ENCODE measurements at places on chromosomes 16 and 17.

GRCh38 chr16:80580109-80580832 is 39.5 kb downstream of the DYNLRB2 start:
- peaks cover 63% of the 10 kb centered on the region for H3K4me1 ChIP-seq
- no peaks in the 10 kb centered on the region for H3K27me3 ChIP-seq
- peak overlapping the region; percentile 98 for H3K27ac ChIP-seq
- H3K36me3 ChIP-seq, result peaks cover 29% of the 10 kb centered on the region
- peak overlapping the region; percentile 73 for H3K4me3 ChIP-seq

- no peaks in the 10 kb centered on the region for H3K27me3 ChIP-seq
- DNase-seq, result no peak
- peak overlapping the region; percentile 88 for H3K27ac ChIP-seq
- peaks cover 22% of the 10 kb centered on the region for H3K36me3 ChIP-seq
- peaks cover 69% of the 10 kb centered on the region for H3K4me1 ChIP-seq
Observed at GRCh38 chr17:35079547-35080423, 16.3 kb upstream of the RFFL start.

DNA sequence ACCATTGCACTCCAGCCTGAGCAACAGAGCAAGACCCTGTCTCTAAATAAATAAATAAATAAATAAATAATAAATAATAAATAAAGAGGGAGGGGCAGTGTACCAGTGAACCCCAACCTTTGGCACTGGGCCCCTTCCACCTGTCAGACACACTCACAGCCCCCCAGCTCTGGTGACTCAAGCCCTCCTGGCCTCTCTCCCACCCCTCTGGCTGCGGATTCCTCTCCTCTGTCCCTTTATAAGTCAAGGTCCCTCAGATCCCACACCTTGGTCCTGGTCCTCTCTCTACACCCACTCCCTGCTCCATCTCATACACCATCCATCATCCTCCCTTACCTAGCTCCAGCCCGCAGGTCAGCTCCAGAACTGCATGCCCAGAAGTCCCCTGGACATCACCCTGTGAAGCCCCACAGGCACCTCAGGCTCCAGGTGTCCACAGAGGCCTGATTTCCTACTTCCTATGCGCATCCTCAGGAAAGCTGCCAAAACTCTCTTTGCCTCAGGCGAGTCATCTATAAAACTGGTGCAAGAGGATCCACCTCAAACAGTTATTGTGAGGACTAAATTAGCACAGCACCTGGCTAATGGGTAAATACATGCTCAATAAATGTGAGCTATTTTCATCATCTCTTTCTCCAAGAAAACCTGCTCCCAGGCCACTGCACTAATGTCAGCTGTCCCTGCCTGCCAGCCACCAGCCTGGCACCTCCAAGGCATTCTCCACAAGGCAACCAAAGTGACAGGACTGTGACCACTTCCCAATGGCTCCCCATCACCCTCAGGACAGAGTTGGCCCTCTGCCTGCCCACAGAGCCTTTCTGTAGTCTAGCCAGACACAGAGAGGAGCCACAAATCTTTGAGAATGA is 46.8 kb downstream of the BEAN1 start:
- DNase-seq, result no peak
- no peak overlapping the region for H3K4me3 ChIP-seq
- peak overlapping the region; percentile 58 for H3K27ac ChIP-seq
- peaks cover 44% of the 10 kb centered on the region for H3K4me1 ChIP-seq

- H3K36me3 ChIP-seq, result peaks cover 2% of the 10 kb centered on the region
- H3K4me3 ChIP-seq, result no peak overlapping the region
- peak overlapping the region; percentile 62 for H3K27ac ChIP-seq
- H3K27me3 ChIP-seq, result no peaks in the 10 kb centered on the region
- DNase-seq, result no peak
Observed at GRCh38 chr16:89504091-89504490, 4.1 kb upstream of the SPG7 start.

GRCh38 chr16:87602821-87603683 is 744 bp downstream of the JPH3 start:
- peaks cover 8% of the 10 kb centered on the region for H3K4me1 ChIP-seq
- DNase-seq, result no peak

DNA sequence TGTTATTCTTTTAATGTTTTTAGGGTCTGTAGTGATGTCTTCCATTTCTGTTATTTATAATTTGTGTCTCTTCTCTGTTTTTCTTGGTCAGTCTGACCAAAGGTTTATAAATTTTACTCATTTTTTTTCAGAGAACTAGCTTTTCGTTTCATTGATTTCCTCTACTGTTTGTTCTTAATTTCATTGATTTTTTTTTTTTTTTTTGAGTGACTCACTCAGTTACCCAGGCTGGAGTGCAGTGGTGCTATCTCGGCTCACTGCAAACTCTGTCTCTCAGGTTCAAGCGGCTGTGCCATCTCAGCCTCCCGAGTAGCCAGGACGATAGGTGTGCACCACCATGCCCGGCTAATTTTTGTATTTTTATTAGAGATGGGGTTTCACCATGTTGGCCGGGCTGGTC is 12.6 kb upstream of the UBTF start:
- peaks cover 8% of the 10 kb centered on the region for H3K4me1 ChIP-seq
- no peak for DNase-seq
- H3K27ac ChIP-seq, result no peak overlapping the region
- H3K36me3 ChIP-seq, result no peaks in the 10 kb centered on the region
- peaks cover 13% of the 10 kb centered on the region for H3K27me3 ChIP-seq

DNA sequence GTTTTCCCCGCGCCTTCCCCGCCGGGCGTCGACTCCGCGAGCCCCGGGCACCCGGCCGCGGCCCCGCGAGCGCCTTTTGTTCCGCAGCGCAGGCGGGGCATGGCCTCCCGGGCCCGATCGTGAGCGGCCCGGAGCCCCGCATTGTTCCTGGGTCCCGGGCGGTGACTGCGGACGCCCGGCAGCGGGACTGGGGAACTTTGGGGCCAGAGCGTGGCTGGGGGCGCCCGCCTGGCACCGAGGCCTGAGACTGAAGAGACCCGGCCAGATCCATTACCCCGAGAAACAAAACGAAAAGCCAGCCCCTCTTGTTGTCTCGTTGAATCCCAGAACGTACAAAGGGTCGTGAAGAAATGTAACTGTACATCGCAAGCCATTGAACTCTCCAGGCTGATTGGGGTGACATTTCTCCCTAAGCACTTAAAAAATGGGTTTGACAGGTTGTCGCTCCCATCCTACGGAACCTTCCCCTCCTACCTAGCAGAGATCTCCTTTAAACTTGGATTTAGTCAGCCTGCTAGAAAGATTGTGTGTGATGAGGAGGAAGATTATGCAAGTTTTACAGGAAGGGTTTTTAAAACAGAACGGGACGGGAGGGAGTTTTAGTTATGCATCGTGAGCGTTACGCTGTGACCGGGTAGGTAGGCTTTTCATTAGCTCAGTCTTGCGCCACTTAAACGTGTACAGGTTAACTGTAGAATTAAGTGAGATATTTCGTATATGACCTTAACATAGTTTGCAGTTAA is 825 bp downstream of the METTL9 start:
- no peaks in the 10 kb centered on the region for H3K27me3 ChIP-seq
- DNase-seq, result peak; percentile 30
- H3K4me3 ChIP-seq, result peak overlapping the region; percentile 79
- peak overlapping the region; percentile 90 for H3K27ac ChIP-seq
- H3K4me1 ChIP-seq, result peaks cover 57% of the 10 kb centered on the region
- H3K36me3 ChIP-seq, result peaks cover 10% of the 10 kb centered on the region

DNA sequence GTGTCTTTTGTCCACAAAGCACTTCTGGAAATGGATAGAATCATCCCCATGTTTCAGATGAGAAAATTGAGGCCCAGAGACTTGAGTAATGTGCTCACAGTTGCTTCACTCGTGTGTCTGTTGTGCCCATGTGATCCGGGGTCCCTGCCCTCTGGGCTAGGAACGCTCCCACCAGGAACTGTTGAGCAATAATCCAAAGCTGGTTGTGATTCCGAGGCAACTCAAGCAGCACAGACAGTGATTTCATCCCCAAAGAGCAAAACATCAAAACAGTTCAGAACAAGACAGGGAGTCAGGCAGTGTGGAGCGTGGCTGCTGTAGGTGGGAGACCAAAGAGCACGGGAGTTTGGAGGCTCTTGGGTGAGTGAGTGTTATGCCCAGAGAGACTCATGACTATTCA is 205.0 kb upstream of the ASIC2 start:
- no peaks in the 10 kb centered on the region for H3K36me3 ChIP-seq
- no peak overlapping the region for H3K4me3 ChIP-seq
- H3K27me3 ChIP-seq, result peaks cover 2% of the 10 kb centered on the region
- no peak for DNase-seq
- no peaks in the 10 kb centered on the region for H3K4me1 ChIP-seq

- peaks cover 17% of the 10 kb centered on the region for H3K27me3 ChIP-seq
- H3K4me3 ChIP-seq, result no peak overlapping the region
- no peak for DNase-seq
- no peak overlapping the region for H3K27ac ChIP-seq
Observed at GRCh38 chr16:10831894-10832886, 13.6 kb upstream of the TVP23A start.

- DNase-seq, result no peak
- H3K36me3 ChIP-seq, result peaks cover 5% of the 10 kb centered on the region
- H3K27me3 ChIP-seq, result no peaks in the 10 kb centered on the region
- peak overlapping the region; percentile 55 for H3K4me3 ChIP-seq
Observed at GRCh38 chr16:67548265-67549126, 13.8 kb upstream of the CTCF start.

GRCh38 chr17:15265131-15265530 is at the start of gene PMP22:
Gene PMP22, minus strand, starts transcription at chr17:15265326. Its CDS starts 4,599 bp downstream, at chr17:15260727.
- H3K27me3 ChIP-seq, result peaks cover 56% of the 10 kb centered on the region
- no peaks in the 10 kb centered on the region for H3K36me3 ChIP-seq
- no peak for DNase-seq

- no peaks in the 10 kb centered on the region for H3K27me3 ChIP-seq
- H3K27ac ChIP-seq, result no peak overlapping the region
- peaks cover 48% of the 10 kb centered on the region for H3K4me1 ChIP-seq
- no peak overlapping the region for H3K4me3 ChIP-seq
- peaks cover 9% of the 10 kb centered on the region for H3K36me3 ChIP-seq
Observed at GRCh38 chr17:57451191-57451590, 194.9 kb downstream of the MSI2 start.

- H3K4me1 ChIP-seq, result peaks cover 7% of the 10 kb centered on the region
- H3K27ac ChIP-seq, result no peak overlapping the region
Observed at GRCh38 chr16:68406458-68407152, 41.7 kb downstream of the SMPD3 start.

DNA sequence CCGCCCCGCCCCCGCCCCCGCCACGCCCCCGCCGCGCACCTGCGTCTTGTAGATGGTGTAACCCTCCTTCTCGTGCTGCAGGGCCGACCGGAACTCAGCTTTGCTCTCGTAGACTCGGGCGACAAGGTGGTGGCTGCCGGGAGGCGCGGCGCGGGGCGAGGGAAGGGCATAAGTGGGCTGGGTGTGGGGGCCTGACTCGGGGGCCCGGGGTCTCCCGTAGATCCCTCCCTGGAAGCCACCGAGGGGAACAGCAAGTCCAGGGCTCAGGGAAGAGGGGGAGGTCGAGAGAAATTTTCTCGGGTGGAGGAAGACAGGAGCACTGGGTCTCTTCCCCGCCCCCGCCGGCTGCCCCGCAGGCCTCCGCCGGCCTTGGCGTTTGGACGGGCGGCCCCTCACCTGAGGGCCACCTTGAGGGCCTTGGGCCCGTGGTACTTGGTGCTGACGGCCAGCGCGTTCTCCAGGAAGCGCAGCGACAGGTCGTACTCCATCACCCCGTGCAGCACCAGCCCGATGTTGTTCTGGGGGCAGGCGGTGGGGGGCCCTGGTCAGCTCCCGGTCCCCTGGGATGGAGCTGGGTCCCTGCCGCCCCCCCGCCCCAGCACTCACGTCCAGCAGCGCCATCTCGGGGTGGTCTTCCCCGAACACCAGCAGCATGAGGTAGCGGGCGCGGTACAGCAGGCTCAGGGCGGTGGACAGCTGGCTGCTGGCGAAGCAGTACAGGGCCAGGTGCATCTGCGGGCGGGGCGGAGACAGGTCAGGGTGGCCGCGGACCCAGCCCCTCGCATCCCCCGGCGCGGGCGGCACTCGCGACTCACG is 19.4 kb downstream of the CLUH start:
- no peak for DNase-seq
- H3K27me3 ChIP-seq, result no peaks in the 10 kb centered on the region
- H3K4me3 ChIP-seq, result no peak overlapping the region
- H3K36me3 ChIP-seq, result peaks cover 12% of the 10 kb centered on the region

GRCh38 chr16:59058250-59058649 is 324.1 kb upstream of the GOT2 start:
- no peak for DNase-seq
- H3K27me3 ChIP-seq, result no peaks in the 10 kb centered on the region
- no peaks in the 10 kb centered on the region for H3K4me1 ChIP-seq
- H3K4me3 ChIP-seq, result no peak overlapping the region

GRCh38 chr16:88035292-88035691 is 84.1 kb downstream of the BANP start:
- H3K36me3 ChIP-seq, result peaks cover 9% of the 10 kb centered on the region
- no peak for DNase-seq
- H3K4me1 ChIP-seq, result no peaks in the 10 kb centered on the region
- no peak overlapping the region for H3K4me3 ChIP-seq
- no peaks in the 10 kb centered on the region for H3K27me3 ChIP-seq

DNA sequence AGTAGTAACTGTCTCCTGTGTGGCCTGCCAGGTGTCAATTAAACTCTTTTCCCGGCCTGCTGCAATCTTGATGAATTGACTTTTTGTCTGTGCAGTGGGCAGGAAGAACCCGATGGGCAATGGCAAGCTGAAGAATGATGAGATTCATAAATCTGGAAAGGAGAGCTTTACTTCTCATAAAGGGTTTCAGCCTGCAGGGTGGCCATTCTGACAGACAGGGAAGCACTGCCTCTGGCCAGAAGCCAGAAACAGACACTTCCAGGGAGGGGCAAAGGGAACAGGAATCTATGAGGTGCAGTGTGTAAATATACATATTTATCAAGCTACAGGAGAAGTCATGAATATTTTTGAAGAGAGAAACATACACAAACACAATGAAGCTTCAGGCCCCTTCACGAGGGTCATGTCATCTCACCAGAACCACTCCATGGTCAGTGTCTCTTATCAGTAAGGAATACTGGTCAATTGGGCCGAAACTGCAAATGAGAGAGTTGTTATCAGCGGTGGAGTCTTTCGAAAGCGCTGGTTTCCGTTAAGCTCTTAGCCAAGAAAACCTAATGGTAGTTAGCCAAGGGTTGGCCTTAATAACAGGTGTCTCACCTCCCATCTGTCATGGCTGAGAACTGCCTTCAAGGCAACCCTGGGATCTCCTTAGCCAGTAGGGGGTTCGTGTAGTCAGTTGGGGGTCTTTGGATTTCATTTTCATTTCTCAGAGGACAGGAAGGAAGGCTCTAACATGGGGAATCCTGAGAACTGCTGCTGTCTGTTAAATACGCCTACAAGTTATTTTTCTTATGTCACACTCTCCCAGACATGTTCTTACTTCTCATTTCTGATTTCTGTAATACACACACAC is 1.2 kb upstream of the NARF start:
- DNase-seq, result no peak
- H3K4me3 ChIP-seq, result peak overlapping the region; percentile 94
- no peaks in the 10 kb centered on the region for H3K27me3 ChIP-seq
- H3K36me3 ChIP-seq, result peaks cover 40% of the 10 kb centered on the region
- H3K4me1 ChIP-seq, result peaks cover 39% of the 10 kb centered on the region

DNA sequence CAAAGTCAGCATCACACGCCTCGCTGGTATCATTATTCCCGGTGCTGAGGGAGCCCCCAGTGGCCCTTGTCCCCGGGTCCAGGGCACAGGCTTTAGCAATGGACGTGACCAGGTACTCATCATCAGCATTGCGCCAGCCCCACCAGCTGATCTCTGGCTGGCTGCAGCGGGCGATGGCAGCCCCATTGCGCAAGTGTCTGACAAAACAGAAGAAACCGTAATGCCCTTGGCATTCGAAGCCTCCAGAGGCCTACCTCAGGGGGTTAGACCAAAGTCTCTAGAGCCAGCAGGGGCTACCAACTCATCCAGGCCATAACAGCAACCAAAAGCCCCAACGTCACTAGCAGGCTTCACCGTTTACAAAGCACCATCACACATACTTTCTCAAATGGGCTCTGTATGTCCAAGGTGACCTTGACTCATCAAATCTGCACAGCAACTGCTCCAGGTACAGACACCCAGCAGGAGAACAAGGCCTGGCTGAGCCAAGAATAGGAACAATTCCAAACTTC is 7.3 kb downstream of the MTMR4 start:
- no peak overlapping the region for H3K4me3 ChIP-seq
- no peak overlapping the region for H3K27ac ChIP-seq
- peaks cover 28% of the 10 kb centered on the region for H3K4me1 ChIP-seq
